ENCODE measurements at places on chromosomes 3 and 15.

DNA sequence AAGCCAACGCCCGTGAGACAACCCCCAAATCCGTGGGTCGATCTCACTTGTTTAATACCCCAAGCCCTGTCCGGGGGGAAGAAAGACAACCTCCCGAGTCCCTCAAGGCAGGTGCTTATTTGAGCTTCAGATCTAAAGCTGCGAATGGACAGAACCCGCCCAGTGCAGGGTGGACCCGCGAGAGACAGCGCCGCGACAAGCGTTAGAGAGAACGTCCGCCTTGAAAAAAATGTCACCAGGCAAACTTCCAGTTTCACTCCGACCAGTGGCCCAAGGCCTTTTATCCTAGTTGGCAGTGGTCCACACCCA lies 740 bp upstream of the OXSR1 start:
- no peak for DNase-seq

DNA sequence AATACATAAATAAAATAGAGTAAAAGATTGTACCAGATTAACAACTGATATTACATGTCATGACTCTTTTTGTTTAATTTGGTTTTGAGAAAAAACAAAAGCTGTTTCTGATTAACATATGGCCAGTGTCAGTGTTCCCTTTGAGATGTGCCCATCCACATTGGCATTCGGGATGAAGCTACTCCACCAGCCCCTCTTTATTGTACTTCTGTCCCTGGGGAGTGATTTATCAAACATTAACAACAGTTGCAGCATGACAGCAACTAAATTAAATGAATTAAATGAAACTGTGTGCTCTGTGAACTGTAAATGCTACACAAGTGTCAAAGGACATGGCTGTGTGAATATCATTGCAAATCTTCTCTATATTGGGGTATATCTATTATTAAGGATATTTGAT lies 25.9 kb upstream of the MTMR10 start:
- DNase-seq, result no peak

DNA sequence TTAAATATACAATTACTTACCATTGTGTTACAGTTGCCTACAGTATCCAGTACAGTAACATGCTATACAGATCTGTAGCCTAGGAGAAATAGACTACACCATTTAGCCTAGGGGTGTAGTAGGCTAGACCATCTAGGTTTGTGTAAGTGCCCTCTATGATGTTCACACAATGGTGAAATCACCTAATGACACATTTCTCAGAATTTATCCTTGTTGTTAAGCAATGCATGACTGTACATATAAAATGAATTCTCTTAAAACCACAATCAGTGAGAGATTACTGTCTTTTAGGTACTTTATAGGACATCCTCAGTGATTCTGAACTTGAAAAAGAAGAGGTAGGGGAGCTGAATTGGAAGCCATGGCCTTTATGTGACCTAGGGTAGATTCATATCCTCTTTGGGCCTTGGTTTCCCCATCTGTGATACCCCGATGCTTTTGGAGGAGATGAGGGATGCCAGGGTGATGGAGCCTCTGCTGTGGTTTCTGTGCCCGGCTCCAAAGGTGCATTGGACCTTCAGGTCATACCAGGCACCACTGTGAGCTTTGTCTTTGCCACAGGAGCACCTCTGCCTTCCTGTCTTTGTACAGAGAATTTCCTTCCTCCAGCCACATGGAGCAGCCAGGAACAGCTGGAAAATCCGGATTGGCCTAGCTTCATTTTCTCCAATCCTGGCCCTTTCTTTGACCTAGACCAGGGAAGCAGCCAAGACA lies 51.9 kb upstream of the FLNB start:
- no peak for DNase-seq

DNA sequence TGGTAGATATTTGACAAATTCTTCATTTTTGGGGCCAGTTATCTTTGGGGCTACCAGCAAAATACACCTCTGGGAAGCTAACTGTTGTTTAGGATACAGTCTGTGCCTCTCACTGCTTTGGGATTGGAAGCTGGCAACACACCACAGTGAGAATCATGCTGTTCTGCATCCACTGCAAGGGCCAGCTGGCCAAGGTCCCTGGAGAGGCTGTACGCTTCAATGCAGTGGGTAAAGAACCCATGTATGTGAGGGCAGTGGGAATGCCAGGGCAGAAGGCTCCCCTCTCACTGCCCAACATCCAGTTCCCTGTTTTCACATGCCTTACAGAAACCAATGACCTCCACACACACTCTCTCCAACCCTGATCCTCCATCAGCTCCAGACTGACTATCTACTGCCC lies 20.1 kb downstream of the ZDHHC3 start:
- no peak for DNase-seq

DNA sequence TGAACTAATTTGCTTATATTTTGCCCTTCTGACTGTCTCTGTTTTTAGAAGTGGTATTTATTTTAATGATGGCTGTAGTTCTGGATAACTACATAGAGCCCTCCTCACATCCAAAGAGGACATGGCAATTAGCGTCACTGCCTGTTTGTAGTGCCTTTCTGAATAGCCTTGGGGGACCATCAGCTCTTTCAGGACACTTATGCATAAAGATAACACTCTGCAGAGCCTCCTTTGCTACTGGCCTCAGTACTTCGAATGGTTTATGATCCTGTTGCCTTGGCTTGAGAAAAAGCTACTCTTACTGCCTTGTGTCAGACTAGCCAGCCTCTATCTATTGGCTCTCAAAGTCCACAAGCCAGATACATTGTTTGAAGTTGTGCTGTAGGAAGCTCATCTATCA lies 105.4 kb upstream of the SPRED1 start:
- no peak for DNase-seq

DNA sequence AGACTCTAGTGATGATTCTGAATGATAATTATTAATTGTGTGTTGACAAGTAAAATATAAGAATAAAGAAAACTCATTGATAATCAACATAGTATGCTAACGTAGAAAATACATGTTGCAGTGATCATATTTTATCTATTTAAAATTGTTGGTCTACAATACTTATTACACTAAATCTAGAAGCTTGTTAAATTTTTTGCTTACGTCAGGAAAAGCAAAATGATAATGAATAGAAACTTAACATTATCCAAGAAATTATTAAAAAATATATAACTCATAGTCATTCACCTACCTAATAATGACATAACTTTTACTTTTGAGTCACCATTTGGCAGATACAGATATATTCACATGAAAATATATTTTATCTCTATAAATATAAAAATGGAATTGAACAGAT lies 984.1 kb downstream of the PLOD2 start:
- no peak for DNase-seq

DNA sequence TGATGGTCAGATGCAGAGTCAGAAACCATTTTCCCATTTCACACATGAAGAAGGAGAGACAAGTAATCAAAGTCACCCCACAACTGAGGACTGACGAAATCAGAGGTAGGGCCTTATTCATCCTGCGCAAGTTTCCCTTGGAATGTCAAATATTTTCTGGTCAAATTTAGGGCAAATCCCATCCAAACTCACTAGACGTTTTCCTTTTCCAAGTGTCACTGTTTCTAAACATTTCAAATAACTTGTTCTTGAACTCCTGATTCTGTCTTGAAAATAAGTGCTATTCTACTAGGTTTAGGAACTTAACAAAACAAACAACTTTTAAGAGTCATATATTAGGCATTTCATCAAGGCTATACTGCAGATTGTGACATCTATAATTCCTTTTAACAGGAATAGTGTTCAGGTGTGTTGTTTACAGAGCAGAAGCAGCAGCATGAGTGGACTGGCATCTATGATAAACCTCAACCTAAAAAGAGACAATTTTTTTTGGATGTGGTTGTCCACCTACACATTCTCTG lies 40.7 kb downstream of the SUMF1 start:
- no peak for DNase-seq

DNA sequence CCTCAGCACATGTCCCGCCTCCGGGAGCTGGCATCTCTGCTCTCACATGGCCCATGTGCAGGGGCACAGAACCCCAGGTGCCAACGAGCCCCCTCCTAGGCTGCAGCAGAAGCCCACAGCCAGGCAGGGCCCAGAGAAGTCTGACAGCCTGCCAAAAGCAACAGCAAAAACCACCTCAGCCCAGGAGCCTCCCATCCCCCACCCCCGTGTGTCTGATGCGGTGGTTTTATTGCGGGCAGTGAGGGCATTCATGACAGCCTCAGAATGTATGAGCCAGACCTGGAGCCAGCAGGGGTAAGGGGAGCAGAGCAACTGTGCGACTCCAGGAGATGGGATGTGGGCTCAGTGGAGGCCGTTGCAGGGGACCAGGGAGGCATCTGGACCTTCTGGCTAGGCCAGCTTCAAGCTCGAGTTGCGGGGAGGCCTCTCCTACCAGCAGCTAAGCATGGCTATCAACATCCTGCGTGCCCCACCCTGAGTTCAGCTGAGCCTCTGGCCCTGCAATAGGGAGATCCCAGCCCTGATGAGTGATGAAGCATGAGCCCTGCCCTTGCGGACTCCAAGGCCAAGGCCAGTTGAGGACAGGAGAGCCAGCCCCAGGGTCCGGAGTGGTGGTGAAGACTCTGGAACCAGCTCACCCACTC lies 52.5 kb downstream of the CYP11A1 start:
- DNase-seq, result no peak

DNA sequence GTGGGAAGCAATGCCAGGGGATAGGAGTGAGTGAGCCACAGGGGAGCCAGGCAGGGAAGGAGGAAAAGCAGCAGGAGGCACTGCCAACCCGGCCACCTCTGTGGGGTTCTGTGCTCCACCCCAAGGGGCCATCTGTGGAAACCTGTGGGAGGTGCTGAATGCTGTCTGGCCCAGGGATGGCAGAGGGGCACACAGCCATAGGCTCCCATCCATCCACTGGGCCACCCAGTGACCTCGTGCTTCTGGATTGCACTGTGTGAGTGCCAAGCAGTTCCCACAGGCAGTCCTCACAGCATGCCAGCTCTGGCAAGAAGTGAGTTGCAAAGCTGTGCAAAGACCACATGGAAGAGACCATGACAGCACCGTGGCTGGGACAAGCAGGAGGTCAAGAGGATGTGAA lies 27.5 kb downstream of the DNAJB8 start:
- DNase-seq, result no peak

- no peak for DNase-seq
Measured at GRCh38 chr3:172274906-172275305, 173.3 kb downstream of the GHSR start.

GRCh38 chr15:89628806-89629715 lies 26.2 kb downstream of the KIF7 start:
- no peak for DNase-seq

DNA sequence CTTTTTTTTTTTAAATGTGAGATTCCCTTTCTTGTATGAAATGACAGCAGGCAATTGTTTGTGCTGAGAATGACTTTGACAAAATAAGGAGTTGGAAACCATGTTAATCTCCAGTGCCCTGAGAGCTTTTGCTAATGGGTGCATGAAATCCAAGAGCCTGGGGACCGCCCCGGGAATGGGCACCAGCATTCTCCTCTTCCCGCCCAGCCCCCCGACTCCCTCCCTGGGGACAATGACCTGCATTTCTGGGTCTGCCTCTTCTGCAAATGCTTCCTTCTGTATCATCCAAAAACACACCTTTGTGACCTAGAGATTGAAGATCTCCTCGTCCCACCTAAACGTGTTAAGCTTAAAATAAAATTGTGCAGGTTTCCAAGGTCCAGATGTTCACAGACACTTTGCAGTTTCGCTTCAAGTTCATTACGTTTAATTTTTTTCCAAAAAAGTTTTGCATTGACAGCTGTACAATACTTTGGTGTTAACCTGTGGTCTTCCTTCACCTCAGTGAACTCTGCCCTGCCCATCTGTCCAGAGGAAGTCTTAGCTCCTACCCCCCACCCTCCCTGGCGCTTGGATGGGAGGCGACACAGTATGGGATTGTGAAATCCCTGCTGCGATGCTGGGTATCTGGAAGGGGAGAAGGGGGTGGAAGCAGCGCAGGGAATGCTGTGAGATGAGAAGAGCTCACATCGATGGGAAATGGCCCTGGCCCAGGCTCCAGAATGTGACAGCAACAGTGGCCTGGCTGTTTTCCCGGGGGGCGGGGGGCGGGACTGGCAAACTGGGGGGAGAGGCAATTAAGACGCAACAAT lies 50.1 kb downstream of the TLE3 start:
- no peak for DNase-seq

DNA sequence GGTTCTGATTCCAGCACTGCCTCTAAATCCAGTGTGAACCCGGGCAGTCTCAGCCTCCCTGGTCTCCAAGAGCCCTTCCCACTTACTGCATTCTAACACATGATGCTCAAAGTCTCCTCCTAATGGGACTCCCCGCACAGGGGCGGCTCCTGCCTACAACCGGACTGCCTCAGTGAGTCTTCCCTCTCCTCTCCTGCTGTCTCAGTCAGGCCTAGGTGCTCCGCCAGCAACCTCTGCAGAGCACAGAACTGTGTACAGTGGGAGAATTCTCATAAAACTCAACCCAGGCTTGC lies 28.9 kb downstream of the TBC1D2B start:
- no peak for DNase-seq

- DNase-seq, result no peak
Measured at GRCh38 chr3:22746221-22746620, 456.9 kb upstream of the UBE2E2 start.

GRCh38 chr3:5202222-5202621 lies 14.7 kb downstream of the EDEM1 start:
- DNase-seq, result no peak

DNA sequence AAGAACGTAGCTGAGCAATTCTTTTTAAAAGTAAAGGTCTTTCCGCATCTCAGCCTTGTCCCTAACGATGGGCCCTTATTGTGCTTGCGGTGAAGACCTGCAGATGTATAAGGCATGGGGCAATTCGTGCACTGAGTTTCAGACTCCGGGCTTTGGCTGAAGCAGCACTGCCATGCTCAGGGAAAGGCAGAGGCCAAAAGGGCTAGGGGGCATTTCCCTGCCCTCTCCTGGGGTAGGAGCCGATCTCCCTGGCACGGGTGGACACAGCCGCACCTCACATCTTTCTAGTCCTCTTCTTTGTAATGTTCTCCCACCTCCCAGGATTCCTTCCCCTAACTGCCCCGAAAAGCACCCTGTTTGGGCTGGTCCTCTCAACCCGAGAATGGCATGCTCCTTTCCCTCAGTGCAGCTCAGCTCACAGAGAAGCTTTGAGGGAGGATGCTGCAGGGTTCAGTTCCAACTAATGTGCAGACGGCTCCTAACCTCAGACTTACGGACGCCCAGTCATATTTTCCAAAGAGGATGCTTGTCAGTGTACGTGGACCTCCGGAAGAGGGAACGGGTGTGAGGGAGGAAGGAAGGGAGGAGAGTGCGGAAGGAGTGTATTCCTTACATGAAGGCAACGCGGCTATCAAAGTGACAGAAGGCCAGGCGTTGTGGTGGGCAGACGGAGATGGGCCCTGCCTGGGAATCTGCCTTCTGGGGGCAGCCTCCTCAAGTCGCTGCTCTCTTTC lies 61.2 kb downstream of the SYNM start:
- no peak for DNase-seq

DNA sequence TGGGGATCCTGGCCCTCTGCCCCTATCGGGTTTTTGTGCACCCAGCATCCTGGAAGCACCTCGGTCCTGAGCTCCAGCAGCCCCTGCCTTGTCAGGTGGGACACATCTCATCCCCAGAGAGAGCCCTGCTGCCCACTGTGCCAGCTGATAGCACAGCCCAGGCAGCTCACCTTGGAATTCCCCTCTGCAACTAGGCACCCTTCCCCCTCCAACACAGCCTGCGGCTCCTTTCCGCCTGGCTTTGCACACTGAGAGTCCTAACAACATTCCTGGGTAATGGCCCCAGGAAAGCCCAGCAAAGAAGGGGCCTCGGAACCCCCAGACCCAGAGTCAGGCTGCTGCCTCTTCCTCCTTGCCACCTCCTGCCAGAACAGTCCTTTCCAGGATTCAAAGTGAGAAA lies 5.9 kb downstream of the HCN4 start:
- no peak for DNase-seq
